B cell (primary cell): ENCODE measurements at places on chromosomes 4 and X. TPM values are rescaled to one million over a fixed set of nuclear protein-coding genes. Genes with fewer than 3 reads are reported as not detected.

GRCh38 chrX:369563-370101 is 17.1 kb downstream of the PPP2R3B start:
- H3K36me3 ChIP-seq, result no peaks in the 10 kb centered on the region
- no peak for DNase-seq
- H3K4me3 ChIP-seq, result no peak overlapping the region
- no peak overlapping the region for H3K27ac ChIP-seq
- H3K27me3 ChIP-seq, result no peaks in the 10 kb centered on the region

GRCh38 chr4:12389604-12390003 is 960.9 kb upstream of the HS3ST1 start:
- no peaks in the 10 kb centered on the region for H3K36me3 ChIP-seq
- H3K4me3 ChIP-seq, result no peak overlapping the region
- H3K27me3 ChIP-seq, result no peaks in the 10 kb centered on the region
- no peaks in the 10 kb centered on the region for H3K4me1 ChIP-seq
- no peak overlapping the region for H3K27ac ChIP-seq
- no peak for DNase-seq

DNA sequence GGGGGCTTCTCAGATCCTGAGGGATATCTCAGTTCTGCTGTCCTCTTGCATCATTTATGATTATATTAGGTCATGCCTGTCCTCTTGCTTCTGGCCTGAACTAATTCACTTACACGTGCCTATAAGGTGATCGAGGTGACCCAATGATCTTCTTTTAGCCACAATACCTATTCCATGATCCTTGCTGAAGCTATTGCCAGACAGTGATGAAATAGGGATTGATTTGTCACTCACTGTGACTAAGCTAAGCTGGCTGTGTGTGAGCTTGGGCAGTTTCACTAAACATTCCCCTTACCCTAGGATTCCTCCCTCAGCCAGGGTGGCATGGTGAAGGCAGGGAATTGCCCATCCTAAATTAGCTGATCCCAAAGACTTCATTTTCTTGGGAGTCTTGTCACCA is 19.0 kb downstream of the HADH start:
- H3K27ac ChIP-seq, result no peak overlapping the region
- DNase-seq, result no peak
- no peaks in the 10 kb centered on the region for H3K4me1 ChIP-seq
- no peaks in the 10 kb centered on the region for H3K27me3 ChIP-seq
- peaks cover 3% of the 10 kb centered on the region for H3K36me3 ChIP-seq
- no peak overlapping the region for H3K4me3 ChIP-seq

GRCh38 chr4:71697031-71697430 is 86.8 kb downstream of the GC start:
- DNase-seq, result no peak
- no peak overlapping the region for H3K27ac ChIP-seq
- H3K4me1 ChIP-seq, result no peaks in the 10 kb centered on the region
- H3K36me3 ChIP-seq, result no peaks in the 10 kb centered on the region
- H3K4me3 ChIP-seq, result no peak overlapping the region

GRCh38 chrX:81238166-81238565 is 36.3 kb downstream of the SH3BGRL start:
- H3K27me3 ChIP-seq, result no peaks in the 10 kb centered on the region
- no peak for DNase-seq
- H3K4me3 ChIP-seq, result no peak overlapping the region
- H3K36me3 ChIP-seq, result peaks cover 26% of the 10 kb centered on the region
- H3K27ac ChIP-seq, result no peak overlapping the region
- no peaks in the 10 kb centered on the region for H3K4me1 ChIP-seq

GRCh38 chr4:36900446-36900987 is 344.0 kb upstream of the NWD2 start:
- H3K4me1 ChIP-seq, result no peaks in the 10 kb centered on the region
- DNase-seq, result no peak
- no peak overlapping the region for H3K4me3 ChIP-seq
- no peaks in the 10 kb centered on the region for H3K27me3 ChIP-seq
- H3K36me3 ChIP-seq, result no peaks in the 10 kb centered on the region

DNA sequence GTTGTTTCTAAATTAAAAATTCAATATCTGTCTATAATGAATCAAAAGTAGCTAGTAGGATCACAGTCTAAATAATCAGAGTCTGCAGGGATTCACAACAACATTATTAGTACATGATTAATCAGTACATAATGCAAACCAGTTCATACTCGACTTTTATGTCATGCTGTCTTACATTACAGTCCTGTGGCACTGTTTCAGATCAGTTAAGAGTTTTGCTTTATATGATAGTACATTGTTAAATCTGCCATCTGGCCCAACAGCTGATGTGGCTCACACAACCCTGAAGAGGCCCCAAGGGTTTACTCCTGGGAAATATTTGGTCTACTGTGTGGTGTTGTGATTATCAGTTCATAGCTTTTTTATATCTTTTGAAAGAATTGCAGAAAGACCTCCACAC is 247.1 kb upstream of the ETNPPL start:
- H3K27ac ChIP-seq, result no peak overlapping the region
- no peak overlapping the region for H3K4me3 ChIP-seq
- no peaks in the 10 kb centered on the region for H3K4me1 ChIP-seq
- no peaks in the 10 kb centered on the region for H3K36me3 ChIP-seq

DNA sequence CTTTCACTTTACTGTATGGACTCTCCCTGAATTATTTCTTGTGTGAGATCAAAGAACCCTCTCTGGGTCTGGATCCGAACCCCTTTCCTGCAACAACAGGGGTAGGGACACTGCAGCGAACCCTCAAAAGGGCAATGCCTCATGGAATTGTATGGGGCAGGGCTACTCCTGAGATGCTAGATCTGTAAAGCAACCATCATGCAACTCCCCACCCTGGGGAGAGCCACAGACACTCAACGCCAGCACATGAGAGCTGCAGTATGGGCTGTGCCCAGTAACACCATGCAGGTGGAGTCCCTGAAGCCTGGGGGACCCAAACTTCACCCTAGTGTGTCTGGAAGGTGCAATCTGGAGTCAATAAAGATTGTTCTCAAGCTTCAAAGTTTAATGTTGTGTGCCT is 304.7 kb downstream of the DCHS2 start:
- H3K4me3 ChIP-seq, result no peak overlapping the region
- no peaks in the 10 kb centered on the region for H3K4me1 ChIP-seq
- DNase-seq, result no peak
- H3K36me3 ChIP-seq, result no peaks in the 10 kb centered on the region
- H3K27me3 ChIP-seq, result no peaks in the 10 kb centered on the region
- H3K27ac ChIP-seq, result no peak overlapping the region

GRCh38 chr4:3267576-3268394 is 18.8 kb downstream of the MSANTD1 start:
- H3K4me1 ChIP-seq, result no peaks in the 10 kb centered on the region
- no peaks in the 10 kb centered on the region for H3K36me3 ChIP-seq
- no peak for DNase-seq
- no peak overlapping the region for H3K27ac ChIP-seq
- no peak overlapping the region for H3K4me3 ChIP-seq

GRCh38 chrX:357693-358471 is 28.8 kb downstream of the PPP2R3B start:
- no peak overlapping the region for H3K4me3 ChIP-seq
- H3K27ac ChIP-seq, result no peak overlapping the region
- no peaks in the 10 kb centered on the region for H3K27me3 ChIP-seq
- no peaks in the 10 kb centered on the region for H3K36me3 ChIP-seq
- no peak for DNase-seq
- no peaks in the 10 kb centered on the region for H3K4me1 ChIP-seq

DNA sequence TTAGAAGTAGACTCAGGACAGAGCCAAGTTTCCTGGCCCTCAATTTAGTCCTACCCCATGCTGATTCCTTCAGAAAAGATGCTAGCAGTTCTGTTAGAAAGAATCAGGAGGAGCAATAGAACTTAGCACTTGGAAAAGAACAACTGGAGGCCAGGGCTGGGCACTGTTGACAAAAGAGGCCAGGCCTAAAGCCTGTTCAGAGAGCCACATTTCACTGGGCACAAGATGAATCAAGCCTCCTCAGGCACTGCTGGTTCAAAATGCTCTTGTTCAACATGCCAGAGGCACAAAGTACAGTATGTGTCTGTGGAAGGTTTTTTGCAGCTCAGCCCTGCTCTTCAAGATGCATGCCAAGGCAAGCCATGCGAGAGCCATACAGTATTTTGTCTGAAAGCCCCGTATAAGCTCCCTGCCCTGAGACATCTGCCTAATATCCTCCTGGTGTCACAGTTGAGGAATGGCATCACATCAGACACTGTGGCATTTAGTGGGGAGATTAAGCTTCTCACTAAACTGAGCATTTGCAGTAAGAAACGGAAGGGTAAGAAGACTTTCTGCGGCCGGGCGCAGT is 53.7 kb downstream of the RASL11B start:
- no peak for DNase-seq
- no peak overlapping the region for H3K4me3 ChIP-seq
- no peaks in the 10 kb centered on the region for H3K27me3 ChIP-seq
- H3K36me3 ChIP-seq, result no peaks in the 10 kb centered on the region

DNA sequence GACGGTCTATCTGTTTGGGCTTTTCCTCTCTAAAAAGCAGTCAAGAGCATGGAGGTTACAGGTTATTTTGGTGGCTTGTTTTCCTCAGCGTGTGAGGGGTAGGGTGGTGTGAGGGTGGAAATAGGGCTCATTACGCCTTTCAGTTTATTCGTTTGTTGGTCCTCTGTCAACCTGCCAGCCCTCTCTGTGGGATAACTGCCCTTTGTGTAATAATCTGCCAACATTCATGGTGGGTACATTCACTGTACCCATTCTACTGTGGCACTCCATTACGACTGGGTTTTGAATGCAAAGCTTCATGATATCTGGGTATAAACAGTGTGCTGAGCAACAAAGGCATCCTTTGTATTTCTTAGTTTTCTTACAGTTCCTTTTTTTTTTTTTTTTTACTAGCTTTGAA is 136.4 kb downstream of the ADGRL3 start:
- H3K27ac ChIP-seq, result no peak overlapping the region
- no peaks in the 10 kb centered on the region for H3K36me3 ChIP-seq
- H3K4me1 ChIP-seq, result no peaks in the 10 kb centered on the region
- H3K27me3 ChIP-seq, result no peaks in the 10 kb centered on the region
- no peak for DNase-seq

GRCh38 chr4:61309616-61310015 is 109.5 kb downstream of the ADGRL3 start:
- H3K36me3 ChIP-seq, result no peaks in the 10 kb centered on the region
- no peaks in the 10 kb centered on the region for H3K4me1 ChIP-seq
- no peaks in the 10 kb centered on the region for H3K27me3 ChIP-seq
- no peak overlapping the region for H3K4me3 ChIP-seq
- no peak for DNase-seq

GRCh38 chr4:83011689-83012199 is 1.1 kb upstream of the LIN54 start:
- H3K27me3 ChIP-seq, result no peaks in the 10 kb centered on the region
- H3K27ac ChIP-seq, result no peak overlapping the region

DNA sequence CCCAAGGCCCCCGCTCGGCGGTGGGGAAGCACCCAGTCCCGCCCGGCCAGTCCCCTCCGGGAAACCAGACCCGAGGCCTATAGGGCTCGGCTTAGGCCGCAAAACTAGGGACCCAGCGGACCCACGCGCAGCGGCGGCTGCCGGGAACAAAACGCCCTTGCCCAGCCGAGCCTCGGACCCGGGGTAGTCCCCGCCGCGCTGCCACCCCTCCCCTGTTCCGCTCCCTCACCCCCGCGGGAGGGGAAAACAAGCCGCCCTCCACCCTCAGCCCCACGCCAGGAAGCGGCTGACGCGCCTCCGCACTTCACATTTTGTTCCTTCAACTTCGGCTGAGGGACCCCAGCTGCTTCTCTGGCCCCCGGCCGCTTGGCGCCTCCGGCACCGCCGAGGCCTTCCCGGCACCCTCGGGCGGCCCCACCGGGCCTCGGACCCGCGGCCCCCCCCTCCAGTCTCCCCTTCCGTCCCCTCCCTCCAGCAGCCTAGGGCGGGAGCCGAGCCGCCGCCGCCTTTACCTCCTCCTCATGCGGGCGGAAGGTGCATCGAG is 694 bp downstream of the PDS5A start:
- peaks cover 15% of the 10 kb centered on the region for H3K36me3 ChIP-seq
- H3K27ac ChIP-seq, result peak overlapping the region; percentile 71
- H3K4me1 ChIP-seq, result peaks cover 15% of the 10 kb centered on the region
- no peaks in the 10 kb centered on the region for H3K27me3 ChIP-seq
- H3K4me3 ChIP-seq, result no peak overlapping the region

DNA sequence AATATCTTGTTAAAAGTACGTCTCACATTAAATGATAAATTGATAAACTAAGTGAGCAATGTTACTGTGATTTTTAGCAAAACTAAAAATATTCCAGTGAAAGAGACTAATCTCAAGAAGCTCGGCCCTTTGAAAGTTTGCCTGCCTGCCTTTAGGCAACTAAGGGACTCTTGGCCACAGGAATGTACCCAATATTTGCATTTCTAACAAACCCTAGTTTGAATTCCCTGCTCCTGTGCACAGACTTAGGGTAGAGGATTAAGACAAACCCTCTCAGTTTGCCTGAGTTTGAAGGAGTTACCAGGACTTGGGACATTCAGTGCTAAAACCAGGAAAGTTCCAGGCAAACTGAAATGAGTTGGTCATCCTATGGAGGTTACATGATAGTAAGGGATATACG is 157.1 kb downstream of the SCFD2 start:
- no peak overlapping the region for H3K27ac ChIP-seq
- DNase-seq, result no peak
- no peaks in the 10 kb centered on the region for H3K27me3 ChIP-seq
- no peak overlapping the region for H3K4me3 ChIP-seq
- H3K36me3 ChIP-seq, result no peaks in the 10 kb centered on the region

DNA sequence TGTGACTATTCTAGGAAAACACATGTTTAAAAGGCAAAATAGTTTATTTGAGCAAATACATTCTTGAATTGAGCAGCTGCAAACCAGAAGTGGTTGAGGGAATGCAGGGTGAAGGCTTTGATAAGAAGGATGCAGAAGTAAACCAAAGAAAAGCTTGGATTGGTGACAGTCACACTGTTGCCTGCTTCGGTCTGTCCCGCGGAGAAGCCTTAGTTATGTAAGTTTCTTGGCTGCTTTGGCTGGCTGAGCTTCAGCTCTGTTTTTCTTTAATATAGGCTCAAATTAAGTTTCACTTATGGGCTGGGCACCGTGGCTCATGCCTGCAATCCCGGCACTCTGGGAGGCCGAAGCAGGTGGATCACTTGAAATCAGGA is 67.6 kb downstream of the FAM53A start:
- no peaks in the 10 kb centered on the region for H3K27me3 ChIP-seq
- no peak overlapping the region for H3K27ac ChIP-seq
- no peaks in the 10 kb centered on the region for H3K36me3 ChIP-seq
- no peaks in the 10 kb centered on the region for H3K4me1 ChIP-seq

DNA sequence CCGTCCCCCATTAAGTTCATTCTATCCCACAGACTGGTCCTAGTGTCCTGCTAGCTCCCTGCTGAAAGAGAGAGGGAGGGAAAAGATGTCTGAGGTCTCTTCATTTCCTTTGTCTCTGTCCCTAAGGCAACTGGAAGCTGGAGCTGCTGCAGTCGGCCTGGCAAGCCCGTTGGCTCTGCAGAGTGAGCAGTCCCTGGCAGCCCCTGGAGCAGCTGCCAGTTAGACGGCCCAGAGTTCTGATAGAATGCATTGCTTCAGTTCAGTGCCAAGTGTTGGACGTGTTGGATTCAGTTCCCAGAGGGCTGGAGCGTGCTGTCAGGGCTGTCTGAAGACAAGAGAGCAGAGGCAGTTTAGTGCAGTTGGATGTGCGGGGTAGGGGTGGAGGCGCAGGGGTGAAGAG is 975 bp downstream of the KCNE5 start:
- H3K27me3 ChIP-seq, result no peaks in the 10 kb centered on the region
- H3K4me1 ChIP-seq, result no peaks in the 10 kb centered on the region
- H3K36me3 ChIP-seq, result no peaks in the 10 kb centered on the region
- H3K4me3 ChIP-seq, result no peak overlapping the region
- H3K27ac ChIP-seq, result no peak overlapping the region
- DNase-seq, result no peak

GRCh38 chr4:88756149-88756548 is 58.5 kb upstream of the NAP1L5 start:
- H3K4me1 ChIP-seq, result no peaks in the 10 kb centered on the region
- no peaks in the 10 kb centered on the region for H3K36me3 ChIP-seq
- no peak overlapping the region for H3K4me3 ChIP-seq
- no peaks in the 10 kb centered on the region for H3K27me3 ChIP-seq

The FAM47A gene
- total RNA-seq, result not detected in 2 replicates

The CLDN34 gene
- total RNA-seq, result not detected in 2 replicates

The C4orf36 gene
- 0.85 TPM in 1 of 2 replicates, not detected in the other for total RNA-seq

The GABRA4 gene
- not detected in 2 replicates for total RNA-seq
